RWPE2 (cell line): ENCODE measurements at places on chromosomes 5 and 9.

DNA sequence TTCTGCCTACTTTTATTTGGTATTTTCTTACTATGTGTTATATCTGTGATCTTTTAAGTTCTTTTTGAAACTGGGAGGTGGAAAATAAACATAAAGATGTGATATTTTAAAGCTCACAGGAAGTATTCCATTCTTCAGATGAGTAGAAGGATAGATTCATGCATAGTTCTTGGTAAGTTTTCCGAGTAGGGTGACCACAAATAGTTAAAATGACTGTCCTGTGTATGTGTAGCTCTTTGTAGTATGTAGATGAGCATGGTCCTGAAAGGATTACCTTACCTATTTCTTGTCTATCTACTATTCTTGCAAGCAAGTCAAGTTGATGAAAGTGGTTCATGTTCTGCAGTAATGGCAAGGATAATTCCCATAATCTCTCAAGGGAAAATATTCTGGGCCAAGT lies 47.7 kb downstream of the SRFBP1 start:
- no peaks in the 10 kb centered on the region for H3K4me1 ChIP-seq
- no peaks in the 10 kb centered on the region for H3K36me3 ChIP-seq
- no peak for DNase-seq
- no peak overlapping the region for H3K4me3 ChIP-seq

GRCh38 chr9:131963072-131964030 lies 116.3 kb downstream of the MED27 start:
- no peak overlapping the region for H3K4me3 ChIP-seq
- DNase-seq, result no peak
- H3K27ac ChIP-seq, result no peak overlapping the region
- no peaks in the 10 kb centered on the region for H3K27me3 ChIP-seq

- H3K4me3 ChIP-seq, result no peak overlapping the region
- peak overlapping the region; percentile 47 for H3K27ac ChIP-seq
- no peaks in the 10 kb centered on the region for H3K27me3 ChIP-seq
- peaks cover 34% of the 10 kb centered on the region for H3K4me1 ChIP-seq
- H3K36me3 ChIP-seq, result no peaks in the 10 kb centered on the region
These were observed 15.4 kb upstream of the ZNF622 start for GRCh38 chr5:16480821-16481538.

DNA sequence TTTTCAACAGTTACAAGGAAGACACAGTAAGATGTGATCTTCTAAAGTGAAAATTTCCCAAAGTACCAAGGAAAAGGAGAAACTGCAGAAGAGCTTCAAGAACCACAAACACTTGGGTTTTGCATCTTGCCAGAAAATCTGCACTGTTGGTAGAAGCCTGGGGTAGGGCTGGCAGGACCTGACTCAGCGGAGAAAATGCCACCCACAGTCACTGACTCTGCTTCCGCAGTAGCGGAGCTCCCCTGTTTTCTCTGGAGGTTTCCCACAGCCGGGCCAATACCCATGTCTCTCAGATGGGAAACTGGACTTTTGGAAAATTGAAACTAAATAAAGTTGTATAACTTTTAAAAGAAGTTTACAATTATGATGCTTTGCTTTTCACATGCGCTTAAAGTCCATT lies 104.2 kb downstream of the MEF2C start:
- H3K27me3 ChIP-seq, result no peaks in the 10 kb centered on the region
- no peaks in the 10 kb centered on the region for H3K4me1 ChIP-seq
- no peaks in the 10 kb centered on the region for H3K36me3 ChIP-seq
- H3K4me3 ChIP-seq, result no peak overlapping the region
- no peak overlapping the region for H3K27ac ChIP-seq

GRCh38 chr5:87268970-87269377 lies 1.3 kb downstream of the RASA1 start:
- no peak for DNase-seq
- H3K27me3 ChIP-seq, result no peaks in the 10 kb centered on the region
- H3K36me3 ChIP-seq, result peaks cover 23% of the 10 kb centered on the region
- peak overlapping the region; percentile 85 for H3K27ac ChIP-seq
- H3K4me3 ChIP-seq, result peak overlapping the region; percentile 66

DNA sequence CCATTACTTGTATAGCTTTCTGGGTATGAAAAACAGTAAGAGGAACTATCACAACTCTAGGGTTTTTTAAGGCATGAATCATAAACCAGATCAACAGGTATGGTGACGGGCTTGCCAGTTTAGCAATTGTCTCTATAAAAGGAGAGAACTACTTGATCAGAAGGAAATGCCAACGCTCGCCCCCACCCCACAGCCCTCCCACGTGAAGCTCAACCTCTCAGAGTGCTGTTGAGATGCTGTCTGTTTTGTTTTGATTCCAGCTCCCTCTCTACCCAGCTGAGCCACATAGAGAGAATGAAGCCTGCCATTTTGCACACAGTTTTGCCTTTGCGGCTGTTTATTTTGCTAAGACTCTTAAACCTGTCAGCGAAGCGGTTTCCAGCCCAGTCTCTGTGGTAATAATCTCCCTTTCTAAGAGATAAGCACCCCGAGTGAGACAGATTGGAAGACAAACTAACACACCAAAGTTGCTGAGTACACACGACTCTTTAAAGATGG lies 257.9 kb upstream of the ANKRD55 start:
- peaks cover 21% of the 10 kb centered on the region for H3K4me1 ChIP-seq
- DNase-seq, result peak; percentile 90
- H3K27me3 ChIP-seq, result no peaks in the 10 kb centered on the region
- H3K27ac ChIP-seq, result peak overlapping the region; percentile 31

DNA sequence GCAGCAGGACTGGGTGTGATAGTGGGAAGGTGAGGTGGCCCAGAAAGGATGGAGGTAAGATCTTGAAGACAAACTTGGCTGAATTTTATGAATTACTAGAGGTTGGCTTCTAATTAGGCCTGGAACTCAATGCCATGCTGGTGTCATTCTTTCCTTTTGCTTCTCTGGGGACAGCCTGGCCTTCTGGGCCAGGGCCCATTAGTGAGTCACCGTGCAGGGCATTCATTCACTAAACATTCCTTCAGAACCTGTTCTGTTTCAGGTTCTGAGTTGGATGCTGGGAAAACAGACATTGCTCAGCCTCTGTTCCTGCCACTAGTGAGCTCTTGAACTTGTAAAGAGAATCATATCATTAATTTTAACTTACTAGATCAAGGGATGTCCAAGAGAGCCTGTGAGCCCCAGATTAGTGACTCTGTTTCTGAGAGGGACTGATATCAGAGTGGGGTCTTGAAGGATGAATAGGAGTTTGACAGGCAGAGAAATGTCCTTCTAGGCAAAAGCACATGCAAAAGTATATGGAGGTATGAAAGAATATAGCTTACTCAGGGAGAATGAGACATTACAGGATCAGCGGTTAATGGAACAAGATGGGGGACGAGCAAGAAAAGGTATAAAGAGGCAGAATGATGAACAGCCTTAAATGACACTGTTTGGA lies 66.5 kb downstream of the LHX2 start:
- peaks cover 18% of the 10 kb centered on the region for H3K4me1 ChIP-seq
- no peaks in the 10 kb centered on the region for H3K27me3 ChIP-seq
- no peaks in the 10 kb centered on the region for H3K36me3 ChIP-seq
- H3K27ac ChIP-seq, result peak overlapping the region; percentile 14
- H3K4me3 ChIP-seq, result no peak overlapping the region

DNA sequence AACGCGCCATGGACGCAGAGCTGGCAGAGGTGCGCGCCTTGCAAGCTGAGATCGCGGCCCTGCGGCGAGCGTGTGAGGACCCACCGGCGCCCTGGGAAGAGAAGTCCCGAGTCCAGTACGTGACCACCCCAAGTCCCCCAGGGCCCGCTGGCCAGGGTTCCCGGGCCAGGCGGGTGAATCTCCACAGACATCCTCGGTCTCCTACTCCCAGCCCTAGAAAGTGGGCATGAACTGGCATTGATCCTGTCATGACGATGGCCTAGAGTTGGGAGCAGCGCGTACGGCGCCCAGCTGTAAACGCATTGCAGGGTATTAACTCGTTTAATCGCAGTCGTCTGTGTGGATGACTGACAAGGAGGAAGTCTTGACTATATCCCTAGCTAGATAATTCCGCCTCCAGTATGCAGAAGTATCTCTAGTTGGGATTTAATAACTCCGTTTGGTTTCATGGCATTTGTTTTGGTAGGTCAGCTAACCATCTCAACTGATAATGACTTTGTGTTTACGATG lies 293 bp downstream of the CENPP start:
- DNase-seq, result no peak
- H3K27me3 ChIP-seq, result no peaks in the 10 kb centered on the region
- peak overlapping the region; percentile 73 for H3K27ac ChIP-seq
- H3K36me3 ChIP-seq, result peaks cover 28% of the 10 kb centered on the region

GRCh38 chr5:176381979-176382378 lies 6.4 kb downstream of the NOP16 start:
- H3K4me3 ChIP-seq, result no peak overlapping the region
- H3K36me3 ChIP-seq, result peaks cover 57% of the 10 kb centered on the region
- no peak overlapping the region for H3K27ac ChIP-seq
- H3K27me3 ChIP-seq, result no peaks in the 10 kb centered on the region

DNA sequence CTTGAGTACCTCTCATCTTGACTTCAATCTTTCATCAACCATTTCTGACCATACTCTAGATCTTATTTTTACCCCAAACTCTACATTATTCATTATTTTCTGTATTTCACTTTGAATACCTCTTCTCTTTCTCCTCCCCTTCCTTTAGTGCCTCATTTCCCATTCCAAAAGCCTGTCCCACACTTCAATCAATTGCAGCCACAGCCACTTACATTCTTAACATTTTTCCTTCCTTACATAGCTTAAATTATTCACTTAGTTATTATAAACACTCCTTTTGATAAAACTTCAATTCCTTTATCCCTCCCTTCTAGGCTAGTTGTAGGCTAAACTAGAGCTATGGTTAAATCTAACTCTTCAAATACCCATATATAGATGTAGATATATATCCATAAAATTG lies 344.0 kb downstream of the PRR16 start:
- no peaks in the 10 kb centered on the region for H3K36me3 ChIP-seq
- no peak overlapping the region for H3K27ac ChIP-seq
- H3K4me3 ChIP-seq, result no peak overlapping the region

- H3K4me3 ChIP-seq, result no peak overlapping the region
- H3K4me1 ChIP-seq, result no peaks in the 10 kb centered on the region
- no peak for DNase-seq
- no peak overlapping the region for H3K27ac ChIP-seq
- H3K36me3 ChIP-seq, result no peaks in the 10 kb centered on the region
These were observed 2.3 kb upstream of the CPLX2 start for GRCh38 chr5:175868996-175869638.

- no peaks in the 10 kb centered on the region for H3K36me3 ChIP-seq
- H3K4me1 ChIP-seq, result peaks cover 39% of the 10 kb centered on the region
- no peaks in the 10 kb centered on the region for H3K27me3 ChIP-seq
- peak overlapping the region; percentile 69 for H3K27ac ChIP-seq
- peak; percentile 87 for DNase-seq
These were observed 4.6 kb downstream of the NIPAL4 start for GRCh38 chr5:157464519-157465171.

- H3K4me3 ChIP-seq, result no peak overlapping the region
- no peaks in the 10 kb centered on the region for H3K27me3 ChIP-seq
- DNase-seq, result no peak
These were observed 81.8 kb upstream of the RASA1 start for GRCh38 chr5:87185838-87186237.

DNA sequence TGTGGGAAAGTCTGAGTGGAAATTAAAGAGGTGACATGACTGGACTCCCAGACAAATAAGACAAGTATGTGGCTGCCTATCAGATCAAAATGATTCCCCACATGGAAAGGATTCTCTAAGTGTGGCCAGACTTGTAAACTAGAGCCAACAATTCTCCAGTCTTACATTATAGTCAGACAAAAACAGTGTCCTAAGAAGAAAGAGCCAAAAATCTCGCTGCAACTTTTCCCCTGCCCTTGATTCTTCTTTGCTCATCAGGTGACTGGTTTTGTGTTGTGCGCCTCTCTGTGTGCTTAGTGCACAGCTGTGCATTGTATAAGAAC lies 164.2 kb upstream of the TARS1 start:
- no peak overlapping the region for H3K4me3 ChIP-seq
- no peak for DNase-seq
- no peaks in the 10 kb centered on the region for H3K27me3 ChIP-seq
- no peak overlapping the region for H3K27ac ChIP-seq
- peaks cover 18% of the 10 kb centered on the region for H3K4me1 ChIP-seq

- no peak overlapping the region for H3K4me3 ChIP-seq
- H3K27me3 ChIP-seq, result no peaks in the 10 kb centered on the region
- no peak for DNase-seq
- H3K27ac ChIP-seq, result no peak overlapping the region
These were observed 165.9 kb upstream of the PITX1 start for GRCh38 chr5:135199919-135200318.

GRCh38 chr9:106023455-106023854 lies 329.1 kb downstream of the TMEM38B start:
- H3K27me3 ChIP-seq, result no peaks in the 10 kb centered on the region
- H3K4me3 ChIP-seq, result no peak overlapping the region
- DNase-seq, result no peak
- no peaks in the 10 kb centered on the region for H3K36me3 ChIP-seq

DNA sequence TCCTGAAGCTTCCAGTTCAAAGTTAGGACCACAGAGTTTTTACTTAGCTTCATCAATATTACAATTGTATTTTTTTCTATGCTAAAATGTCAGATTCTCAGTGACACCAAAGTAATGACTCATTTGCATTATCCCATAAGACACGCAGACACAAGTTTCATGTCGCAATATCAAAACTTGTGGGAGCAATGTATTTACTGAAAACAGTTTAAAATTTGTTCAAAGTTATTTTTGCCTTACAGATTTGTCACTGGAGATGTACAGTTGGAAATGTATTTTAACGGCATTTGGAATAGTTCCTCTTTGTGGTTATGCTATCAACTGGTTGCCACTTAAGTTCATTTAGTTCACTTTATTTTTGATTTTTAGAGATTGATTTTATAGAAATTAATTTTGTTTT lies 36.2 kb upstream of the DAP start:
- H3K36me3 ChIP-seq, result no peaks in the 10 kb centered on the region
- H3K27me3 ChIP-seq, result no peaks in the 10 kb centered on the region
- no peak for DNase-seq
- H3K27ac ChIP-seq, result no peak overlapping the region
- peaks cover 5% of the 10 kb centered on the region for H3K4me1 ChIP-seq

DNA sequence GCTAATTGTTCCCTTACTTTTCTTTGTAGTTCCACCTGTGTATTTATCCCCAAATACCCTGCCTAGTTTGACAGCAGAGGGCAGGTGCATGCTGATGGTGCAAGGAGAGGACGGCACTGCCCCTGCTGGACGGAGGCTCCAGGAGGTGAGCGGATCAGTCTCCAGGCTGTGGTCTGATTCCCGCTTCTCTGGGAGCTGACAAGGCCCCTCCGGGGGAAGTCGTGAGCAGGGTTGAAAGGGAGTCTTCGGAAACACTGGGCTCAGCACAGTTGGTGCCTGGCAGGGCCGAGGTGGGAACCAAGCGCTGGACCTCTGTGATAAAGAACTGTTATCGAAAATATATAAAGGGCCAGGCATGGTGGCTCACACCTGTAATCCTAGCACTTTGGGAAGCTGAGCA lies 52.9 kb downstream of the RASGEF1C start:
- no peaks in the 10 kb centered on the region for H3K4me1 ChIP-seq
- H3K4me3 ChIP-seq, result no peak overlapping the region
- no peak for DNase-seq
- peaks cover 10% of the 10 kb centered on the region for H3K27me3 ChIP-seq
- H3K36me3 ChIP-seq, result no peaks in the 10 kb centered on the region
- no peak overlapping the region for H3K27ac ChIP-seq
